ENCODE measurements at places on chromosomes 3 and 15.

DNA sequence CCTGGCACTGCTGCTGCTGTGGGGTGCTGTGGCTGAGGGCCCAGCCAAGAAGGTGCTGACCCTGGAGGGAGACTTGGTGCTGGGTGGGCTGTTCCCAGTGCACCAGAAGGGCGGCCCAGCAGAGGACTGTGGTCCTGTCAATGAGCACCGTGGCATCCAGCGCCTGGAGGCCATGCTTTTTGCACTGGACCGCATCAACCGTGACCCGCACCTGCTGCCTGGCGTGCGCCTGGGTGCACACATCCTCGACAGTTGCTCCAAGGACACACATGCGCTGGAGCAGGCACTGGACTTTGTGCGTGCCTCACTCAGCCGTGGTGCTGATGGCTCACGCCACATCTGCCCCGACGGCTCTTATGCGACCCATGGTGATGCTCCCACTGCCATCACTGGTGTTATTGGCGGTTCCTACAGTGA, 2.1 kb downstream of the GRM2 start:
- no peak for DNase-seq

DNA sequence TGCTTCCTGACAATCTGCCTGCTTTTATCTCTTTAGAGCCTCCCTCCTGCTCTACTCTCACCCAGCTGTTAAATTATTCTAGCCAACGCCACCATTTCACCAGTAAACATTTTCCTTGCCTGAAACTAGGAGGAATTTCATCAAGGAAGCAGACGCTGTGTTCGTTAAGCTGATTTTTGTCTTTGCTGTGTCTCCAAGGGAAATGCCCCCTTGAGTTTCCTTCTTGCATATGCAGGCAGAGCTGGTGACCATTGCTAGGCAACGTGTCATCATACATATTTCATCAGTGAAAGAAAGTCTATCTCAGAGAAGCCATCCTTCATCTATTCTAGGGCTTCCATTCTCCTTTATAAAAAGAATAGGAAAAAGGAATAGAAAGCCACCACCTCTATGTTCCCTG, 87.0 kb upstream of the ST8SIA2 start:
- DNase-seq, result no peak

DNA sequence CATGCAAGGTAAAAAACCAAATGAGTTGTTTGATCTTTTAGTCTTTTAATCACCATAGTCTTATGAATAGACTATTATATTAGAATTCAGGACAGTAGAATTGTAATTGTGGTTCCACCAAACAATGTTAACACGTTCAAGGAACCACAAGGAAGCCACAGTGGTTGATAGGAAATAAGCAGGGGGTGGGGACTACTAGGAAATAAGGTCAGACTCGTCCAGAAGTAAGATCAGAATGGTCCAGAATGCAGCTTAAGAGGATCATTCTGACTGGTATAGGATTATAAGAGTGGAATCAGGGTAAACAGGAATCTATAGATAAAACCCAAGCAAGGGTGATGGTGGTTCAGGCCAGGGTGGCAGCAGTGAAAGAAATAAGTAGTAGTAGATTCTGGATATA, 7.5 kb downstream of the MYNN start:
- no peak for DNase-seq

- DNase-seq, result no peak
These were observed 169.2 kb downstream of the UBE2E2 start for GRCh38 chr3:23372285-23372684.

DNA sequence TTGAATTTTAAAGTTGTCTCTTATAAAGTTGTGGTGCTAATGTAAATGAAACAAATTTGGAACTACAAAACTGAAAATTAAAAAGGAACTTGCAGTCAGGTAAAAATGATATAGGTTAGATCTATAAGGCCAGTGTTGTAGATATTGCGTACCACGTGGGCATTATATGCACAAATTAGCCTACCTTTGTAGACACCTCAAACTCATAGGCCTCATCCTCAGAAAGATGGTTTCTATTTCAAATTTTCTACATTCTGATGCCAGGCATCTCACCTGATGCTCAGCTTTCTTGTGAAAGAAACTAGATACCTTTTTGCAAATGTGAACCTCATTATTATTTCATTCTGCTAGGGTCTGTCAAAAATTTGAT, 25.6 kb downstream of the TMEM207 start:
- no peak for DNase-seq

GRCh38 chr15:36814708-36815107, 235.3 kb downstream of the CDIN1 start:
- DNase-seq, result no peak

- DNase-seq, result no peak
These were observed 70.4 kb downstream of the ST6GAL1 start for GRCh38 chr3:187000711-187001151.

DNA sequence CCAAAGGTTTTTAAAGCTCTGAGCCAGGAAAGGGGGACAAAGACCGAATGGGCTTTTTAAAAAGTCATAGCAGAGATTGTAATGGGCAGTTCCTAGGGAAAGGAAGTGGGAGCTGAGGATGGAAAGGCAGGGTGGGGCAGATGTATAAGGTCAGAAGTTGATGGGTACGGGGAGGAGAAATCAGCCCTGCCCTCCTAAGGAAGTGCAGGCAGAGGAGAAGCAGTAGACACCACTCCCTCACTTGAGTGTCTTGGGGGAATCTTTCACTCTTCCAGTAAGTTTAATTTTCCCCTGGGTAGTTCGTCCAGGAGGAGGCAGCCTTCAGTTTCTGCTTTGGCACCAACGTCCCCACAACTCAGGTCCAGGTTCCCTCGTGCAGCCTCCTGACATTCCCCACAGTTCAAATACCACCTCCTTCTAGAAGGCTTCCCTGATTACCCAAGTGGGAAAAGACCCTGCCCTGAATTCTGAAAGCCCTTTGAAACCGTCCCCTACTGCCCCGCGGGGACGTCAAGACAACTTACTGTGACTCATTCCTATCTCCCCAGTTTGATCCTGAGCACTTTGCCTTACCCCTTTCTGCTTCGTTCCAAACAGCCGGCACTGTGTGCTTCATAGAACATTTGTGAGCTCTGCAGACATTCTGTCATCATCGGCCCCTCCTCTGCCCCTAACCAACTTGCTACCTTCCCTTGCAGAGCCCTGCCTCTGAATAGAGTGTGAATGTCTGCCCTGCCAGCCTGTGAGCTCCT, 14.3 kb upstream of the SRP14 start:
- DNase-seq, result no peak

- no peak for DNase-seq
These were observed 28.2 kb downstream of the POC1A start for GRCh38 chr3:52126036-52126435.

Measured in Calu3 (cell line).